Caki2 (cell line): ENCODE measurements at places on chromosomes 1 and 21.

DNA sequence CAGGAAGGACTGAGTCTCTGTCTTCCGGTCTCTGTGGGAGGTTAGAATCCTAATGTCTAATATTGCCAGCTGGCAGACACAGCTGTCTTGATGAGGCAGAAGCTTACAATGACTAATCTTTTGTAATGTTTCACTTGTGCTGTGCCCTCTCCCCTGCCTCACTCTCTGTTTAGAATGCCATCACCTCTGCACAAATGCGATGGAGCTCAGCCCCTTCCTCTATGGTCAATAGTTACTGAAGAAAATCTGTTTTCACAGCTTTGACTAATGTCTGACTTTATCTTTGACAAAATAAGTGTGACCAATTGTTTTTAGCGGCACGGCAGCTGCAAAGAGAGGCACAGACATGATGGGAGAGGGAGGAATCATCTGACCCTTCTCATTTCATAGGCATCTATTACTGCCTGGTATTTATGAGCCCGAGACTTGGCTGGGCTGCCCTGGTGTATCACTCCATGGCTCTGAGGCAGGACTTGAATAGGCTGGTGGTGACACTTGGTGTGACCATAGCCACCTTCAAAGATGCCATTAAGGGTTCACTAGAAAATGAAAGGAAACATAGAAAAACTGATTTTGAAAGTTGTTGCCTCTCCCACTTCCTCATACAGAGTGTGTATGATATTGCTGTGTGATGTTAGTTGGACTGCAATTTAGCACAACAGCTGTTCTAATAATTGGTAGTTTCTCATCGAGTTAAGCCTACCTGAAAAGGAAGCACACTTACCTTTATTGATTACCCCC, 163.2 kb upstream of the NBPF11 start:
- no peak for DNase-seq

DNA sequence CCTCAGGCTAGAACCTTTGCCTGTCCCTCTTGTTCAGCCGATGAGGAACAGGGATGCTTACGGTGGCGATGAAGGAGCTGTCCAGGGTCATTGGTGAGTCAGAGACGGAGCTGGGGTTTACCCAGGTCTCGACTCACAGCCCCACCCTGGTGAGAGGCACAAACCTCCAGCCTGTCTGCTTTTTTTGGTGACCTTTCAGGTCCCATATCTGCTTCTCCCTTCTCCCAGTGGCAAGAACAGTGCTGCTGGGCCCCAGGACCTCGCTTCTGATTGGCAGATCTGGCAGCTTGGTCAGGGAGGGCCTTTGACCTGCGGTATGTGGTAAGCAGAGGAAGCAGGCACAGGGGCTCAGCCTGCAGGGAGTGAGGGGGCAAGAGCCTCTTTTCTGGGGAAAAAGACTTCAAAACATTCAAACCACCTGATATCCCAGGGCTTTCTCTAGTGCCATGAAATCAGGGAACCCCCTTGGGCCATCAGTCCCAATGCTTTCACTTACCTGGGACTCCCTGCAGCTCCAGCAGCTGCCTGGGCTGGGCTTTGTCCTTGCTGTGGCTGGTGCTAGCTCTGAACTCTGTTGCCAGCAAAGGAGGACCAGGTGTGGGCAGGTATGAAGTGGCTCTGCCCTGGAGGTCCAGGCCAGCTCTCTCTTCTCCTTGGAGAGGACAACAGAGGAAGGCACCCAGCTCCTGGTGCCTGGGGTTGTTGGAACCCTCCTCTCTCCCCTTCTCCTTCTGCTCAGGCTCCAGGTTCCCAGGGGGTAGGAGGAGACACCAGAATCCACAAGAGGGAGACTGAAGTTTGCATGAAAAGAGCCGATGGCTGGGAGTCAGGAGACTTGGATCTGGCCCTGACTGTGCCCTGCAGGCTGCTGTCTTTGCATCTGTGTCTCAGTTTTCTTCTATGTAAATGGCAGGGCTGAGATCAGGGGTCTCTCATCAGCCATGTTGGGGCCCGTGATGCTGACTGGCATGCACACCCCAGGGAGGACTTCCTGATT, 41.4 kb downstream of the TRIM62 start:
- no peak for DNase-seq

GRCh38 chr1:118866330-118866729, 121.8 kb downstream of the TBX15 start:
- DNase-seq: no peak

GRCh38 chr1:174701565-174701964, 253.8 kb downstream of the GPR52 start:
- DNase-seq: no peak

DNA sequence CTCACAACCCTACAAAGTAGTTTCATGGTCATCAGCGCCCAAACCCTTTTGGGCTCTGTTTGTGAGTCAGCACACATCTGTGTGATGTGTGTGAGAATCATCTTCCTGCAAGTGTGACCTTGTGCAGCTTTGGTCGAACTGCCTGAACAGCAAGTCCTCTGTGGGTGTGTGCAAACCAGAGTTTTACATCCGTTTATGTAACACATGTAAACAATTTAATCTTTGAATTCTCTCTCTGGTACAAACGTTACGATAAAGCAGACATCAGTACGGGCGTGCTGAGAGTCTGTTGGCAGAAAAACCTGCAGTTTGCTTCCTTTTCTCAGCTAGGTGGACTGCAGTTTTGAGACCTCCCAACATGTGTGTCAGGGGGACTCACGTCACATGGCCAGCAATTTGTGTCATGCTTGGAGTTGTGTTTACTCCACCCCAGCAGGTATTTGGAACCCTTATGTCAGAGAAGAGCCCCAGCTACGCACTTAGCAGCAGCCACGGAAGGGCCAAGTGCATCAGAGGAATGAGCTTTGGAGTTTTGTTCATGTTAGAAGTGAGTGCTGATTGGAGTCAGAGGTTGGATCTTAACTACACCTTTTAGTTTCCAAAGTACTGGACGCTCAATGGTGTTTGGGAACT, 230.8 kb downstream of the PAPPA2 start:
- no peak for DNase-seq

DNA sequence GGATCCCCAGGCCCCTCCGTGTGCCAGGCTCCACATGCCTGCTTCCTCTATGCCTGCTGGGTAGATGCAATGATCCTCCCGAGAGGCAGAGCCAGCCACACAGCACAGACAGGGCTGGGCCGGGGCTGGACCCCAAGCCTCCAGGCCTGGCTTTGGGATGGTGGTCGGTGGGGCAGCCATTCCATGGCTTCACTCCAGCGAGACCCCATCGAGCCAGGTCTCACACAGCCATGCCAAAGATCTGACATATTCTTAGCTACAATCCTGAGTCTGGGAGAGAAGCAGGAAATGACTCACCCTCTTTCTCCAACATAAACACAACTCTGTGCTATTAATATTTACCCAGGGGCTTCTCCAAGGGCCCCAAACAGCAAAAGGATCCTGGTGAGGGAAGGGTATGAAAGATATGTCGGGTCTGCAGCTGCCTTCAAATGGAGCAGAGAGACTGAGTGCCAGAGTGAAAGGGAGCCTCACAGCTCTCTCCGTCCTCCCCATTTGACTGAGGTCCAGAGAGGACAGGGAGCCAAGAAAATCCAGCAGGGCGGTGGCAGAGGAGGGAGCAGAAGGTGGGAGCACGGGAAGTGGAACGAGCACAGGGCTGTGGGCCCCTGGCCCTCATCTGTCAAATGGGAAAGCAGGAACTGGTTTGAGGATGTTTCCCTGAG, 639.5 kb downstream of the MATN1 start:
- DNase-seq: peak; percentile 62

GRCh38 chr1:150557813-150558212, 8.6 kb downstream of the ADAMTSL4 start:
- DNase-seq: no peak

DNA sequence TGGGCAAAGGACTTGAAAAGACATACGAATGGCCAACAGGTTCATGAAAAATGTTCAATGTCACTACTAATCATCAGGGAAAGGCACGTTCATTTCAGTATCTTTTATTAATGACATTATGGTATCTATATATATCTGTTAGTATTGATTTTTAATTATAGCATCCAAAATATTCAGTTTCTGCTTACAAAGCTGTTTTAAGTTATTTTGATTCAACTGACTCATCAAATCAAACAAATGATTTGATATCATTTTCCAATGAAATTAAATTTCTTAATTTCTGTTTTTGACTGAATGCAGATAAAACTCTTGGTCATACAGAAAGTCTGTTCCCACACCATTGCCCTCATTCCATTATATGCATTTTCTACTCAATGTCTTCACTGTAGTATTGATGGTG, 315.9 kb downstream of the PDE4B start:
- no peak for DNase-seq

GRCh38 chr21:34521561-34521960, 9.6 kb upstream of the KCNE1 start:
- DNase-seq: no peak

DNA sequence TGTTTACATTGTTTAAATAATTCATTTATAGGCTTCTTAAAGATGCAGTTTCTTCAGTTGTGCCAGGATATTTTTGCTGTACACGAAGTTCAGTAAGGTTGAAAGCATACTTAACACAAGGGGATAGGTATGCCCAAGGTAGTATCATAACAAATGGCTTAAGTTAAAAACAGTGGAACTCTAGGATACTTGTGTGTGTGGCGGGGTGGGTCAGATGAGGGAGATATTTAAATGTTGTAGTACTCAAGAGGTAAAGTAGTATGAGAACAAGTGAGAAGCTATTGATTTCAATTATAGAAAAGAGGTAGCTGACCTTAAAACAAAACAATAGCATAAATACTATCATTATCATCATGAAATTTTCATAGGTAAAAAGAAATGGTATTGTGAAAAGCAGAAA, 6.2 kb downstream of the LRRC7 start:
- no peak for DNase-seq

DNA sequence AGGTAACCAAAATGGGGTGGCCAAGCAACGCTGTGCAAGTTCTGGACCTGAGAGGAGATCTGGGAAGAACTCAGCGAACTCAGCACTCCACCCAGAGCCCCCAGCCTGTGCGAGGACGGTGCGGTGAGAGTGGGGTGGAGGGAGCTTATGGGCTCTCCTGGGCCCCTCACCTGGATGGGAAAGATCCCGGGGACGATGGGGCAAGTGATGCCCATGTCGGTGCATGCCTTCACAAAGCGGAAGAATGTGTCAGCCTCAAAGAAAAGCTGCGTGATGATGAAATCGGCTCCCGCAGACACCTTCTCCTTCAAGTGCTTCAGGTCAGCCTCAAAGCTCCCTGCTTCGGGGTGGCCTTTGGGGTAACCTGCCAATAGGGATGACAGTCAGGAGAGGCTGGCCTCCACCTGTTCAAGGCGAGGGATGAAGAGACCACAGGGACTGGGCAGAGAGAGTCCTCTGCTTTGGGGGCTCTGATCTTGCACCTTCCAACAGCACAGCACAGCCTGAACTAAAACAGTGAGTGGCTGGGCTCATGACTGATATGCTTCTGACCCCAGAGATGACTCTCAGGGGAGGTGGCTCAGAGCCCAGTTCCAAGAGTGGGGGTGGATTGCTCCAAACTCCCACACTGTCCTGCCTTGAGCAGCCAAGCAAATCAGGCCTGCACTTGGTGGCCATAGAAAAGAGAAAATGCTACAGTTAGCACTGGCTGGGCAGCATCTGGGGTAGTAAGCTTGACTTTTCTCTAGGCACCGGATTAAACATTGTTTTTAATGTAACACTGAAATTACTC, 9.5 kb downstream of the MTHFR start:
- DNase-seq: peak; percentile 84

GRCh38 chr1:5905436-5905835, 86.8 kb downstream of the NPHP4 start:
- no peak for DNase-seq

- DNase-seq: no peak
These were observed 27.0 kb downstream of the SIM2 start for GRCh38 chr21:36725793-36726386.

DNA sequence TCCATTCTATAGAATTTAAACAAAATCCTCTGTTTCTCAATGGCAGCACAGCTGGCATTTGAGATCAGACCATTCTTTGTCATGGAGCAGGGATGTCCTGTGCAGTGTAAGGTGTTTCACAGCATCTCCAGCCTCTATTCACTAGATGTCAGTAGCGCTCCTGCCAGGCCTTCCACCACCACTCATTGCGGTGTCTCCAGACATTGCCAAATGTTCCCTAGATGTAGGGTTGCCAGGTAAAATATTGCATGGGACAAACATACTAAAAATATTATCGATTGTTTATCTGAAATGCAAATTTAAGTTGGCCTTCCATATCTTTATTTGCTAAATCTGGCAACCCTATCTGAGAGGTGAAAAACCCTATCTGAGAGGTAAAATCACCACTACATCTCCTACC, 11.7 kb downstream of the ITLN2 start:
- no peak for DNase-seq

GRCh38 chr1:108034396-108034795, 69.4 kb upstream of the VAV3 start:
- DNase-seq: no peak

- DNase-seq: no peak
These were observed 44.8 kb upstream of the KCND3 start for GRCh38 chr1:112034277-112034676.

DNA sequence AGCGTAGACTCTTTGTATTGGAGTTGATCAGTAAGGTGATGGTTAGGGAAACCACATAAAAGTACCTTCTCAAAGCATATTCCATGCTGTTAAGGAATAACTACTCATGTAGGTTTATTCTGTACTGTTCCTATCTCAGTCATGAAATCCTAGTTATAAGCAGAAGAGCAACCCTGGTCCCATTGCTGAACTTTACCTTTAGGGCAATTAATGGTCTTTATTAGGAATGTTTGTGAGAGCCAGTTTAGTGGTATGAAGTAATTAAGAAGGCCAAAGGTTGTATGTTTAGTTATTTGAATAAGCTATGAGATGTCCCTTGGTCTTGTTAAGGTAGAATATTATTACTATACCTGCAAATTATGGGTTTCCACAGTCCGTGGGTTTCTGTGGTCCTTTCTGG, 44.0 kb downstream of the ACP6 start:
- no peak for DNase-seq

DNA sequence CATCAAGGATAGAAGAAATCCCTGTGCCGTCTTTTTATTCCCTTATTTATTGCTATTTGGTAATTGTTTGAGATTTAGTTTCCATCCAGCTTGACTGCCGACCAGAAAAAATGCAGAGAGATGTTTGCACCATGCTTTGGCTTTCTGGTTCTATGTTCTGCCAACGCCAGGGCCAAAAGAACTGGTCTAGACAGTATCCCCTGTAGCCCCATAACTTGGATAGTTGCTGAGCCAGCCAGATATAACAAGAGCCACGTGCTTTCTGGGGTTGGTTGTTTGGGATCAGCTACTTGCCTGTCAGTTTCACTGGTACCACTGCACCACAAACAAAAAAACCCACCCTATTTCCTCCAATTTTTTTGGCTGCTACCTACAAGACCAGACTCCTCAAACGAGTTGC, 99.0 kb downstream of the TGFB2 start:
- no peak for DNase-seq
